ENCODE measurements at places on chromosomes 7 and 10.

GRCh38 chr10:89391907-89392756, at the start of gene IFIT1:
Gene IFIT1, plus strand, starts transcription at chr10:89392623. Its CDS starts 90 bp downstream, at chr10:89392713.
- peak; percentile 66 for DNase-seq

DNA sequence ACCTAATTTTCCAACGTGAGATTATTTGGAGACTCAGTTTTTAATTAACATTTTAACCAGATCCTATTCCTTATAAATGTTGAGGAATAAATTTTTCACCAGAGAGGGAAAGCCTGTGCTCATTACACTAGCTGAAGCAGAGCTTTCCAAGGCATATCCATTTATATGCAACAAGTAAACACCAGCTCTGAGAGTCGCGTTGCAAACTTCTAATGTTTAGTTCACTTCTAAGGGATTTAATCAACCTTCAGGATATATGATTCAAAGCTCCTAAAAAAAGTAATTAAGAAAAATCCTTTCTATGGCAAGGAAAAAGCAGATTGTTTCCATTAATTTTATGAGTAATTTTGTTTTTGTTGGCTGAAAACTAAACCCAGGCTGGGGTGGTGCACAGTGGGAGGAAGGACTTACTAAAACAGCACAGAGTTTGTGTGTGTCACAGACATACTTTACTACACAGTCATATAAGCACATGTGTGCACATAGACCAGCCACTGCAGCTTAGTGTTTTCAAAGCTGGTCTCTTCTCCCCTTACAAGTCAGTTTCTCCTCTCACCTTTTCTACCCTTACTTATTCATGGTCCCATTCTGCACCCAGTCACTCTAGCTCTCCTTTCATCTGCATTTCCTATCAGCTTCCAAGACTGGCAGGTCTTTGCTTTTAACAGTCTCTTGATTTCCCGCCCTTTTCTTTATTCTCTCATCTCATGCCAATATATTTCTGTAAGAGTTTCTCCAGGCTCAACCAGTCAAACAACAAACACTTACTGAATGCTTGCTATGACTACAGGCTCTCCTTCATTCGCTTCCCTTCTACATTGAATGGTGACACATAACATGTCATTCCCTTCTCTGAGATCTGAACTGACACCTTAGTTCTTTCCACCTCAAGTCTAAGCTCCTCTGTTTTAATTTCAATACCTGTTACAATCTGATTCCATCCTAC, 81.1 kb upstream of the FZD1 start:
- DNase-seq, result no peak

- no peak for DNase-seq
Measured at GRCh38 chr10:13816195-13816925, 229.6 kb downstream of the PRPF18 start.

- DNase-seq, result no peak
Measured at GRCh38 chr7:96740130-96740529, 30.5 kb upstream of the SEM1 start.

DNA sequence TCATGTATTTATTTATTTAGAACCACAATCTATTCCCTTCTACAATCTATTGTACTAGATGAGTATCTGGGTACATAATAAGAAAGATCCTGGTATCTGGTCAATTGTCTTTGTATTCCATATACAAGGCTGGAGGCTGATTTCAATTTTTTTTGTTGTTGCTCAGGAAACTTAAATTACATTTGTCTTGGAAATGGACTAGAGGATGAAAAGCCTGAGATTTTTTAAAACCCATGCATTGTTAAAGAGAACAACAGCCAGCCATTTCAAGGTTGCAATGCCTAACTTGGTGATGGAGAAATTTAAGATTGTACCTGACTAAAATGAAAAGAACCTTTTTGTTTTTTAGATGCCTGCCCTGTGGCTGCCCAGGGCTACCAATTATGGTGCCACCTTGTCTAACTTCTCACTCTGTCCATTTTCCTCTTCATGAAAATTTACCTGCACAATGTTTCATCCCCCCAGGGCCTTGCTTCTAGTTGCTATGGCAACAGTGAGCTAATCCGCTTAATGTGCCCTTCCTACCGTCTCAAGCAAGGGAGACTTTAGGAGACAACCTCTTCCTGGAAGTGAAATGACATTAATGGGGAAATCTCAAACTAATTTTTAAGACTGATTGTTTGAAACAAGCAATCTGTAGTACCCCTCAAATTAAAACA, 203.7 kb upstream of the PHYHIPL start:
- DNase-seq, result no peak

DNA sequence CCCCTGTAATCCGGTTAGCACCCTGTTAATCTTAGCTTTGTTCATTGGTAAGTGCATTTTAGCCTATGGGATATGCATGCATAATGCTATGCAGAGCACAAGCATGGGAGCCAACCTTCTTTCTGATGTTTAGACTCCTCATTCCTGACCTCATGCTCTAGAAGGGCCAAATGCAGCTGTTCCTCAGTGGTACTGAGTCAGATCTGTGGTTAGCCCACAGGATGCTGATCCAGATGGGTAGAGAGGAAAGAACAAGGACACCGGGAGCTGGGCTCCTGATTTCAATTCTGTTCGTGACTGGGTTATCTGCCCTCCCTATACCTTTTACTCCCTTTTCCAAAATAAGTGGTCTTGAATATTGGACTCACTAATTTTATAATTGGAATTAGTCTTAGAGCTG, 31.7 kb upstream of the C10orf90 start:
- DNase-seq, result no peak

DNA sequence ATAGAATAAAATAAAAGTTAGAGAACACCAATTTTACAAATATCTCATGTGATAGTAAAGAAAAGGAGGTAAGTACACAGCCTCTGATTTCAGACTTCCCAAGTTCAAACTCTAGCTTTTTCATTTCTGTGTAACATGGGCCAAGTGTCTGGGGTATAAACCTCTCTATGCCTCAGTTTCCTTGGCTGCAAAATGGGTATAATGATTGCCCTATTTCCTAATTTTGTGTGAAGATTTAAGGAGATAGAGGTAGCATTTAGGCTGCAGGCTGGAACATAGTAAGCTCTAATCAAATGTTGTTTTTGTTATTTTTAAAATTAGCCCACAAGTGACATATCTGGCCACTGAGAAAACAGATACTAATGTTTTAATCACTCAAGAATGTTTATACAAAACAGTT, 26.1 kb upstream of the EPC1 start:
- DNase-seq, result no peak

- no peak for DNase-seq
Measured at GRCh38 chr10:43228783-43229207, 38.1 kb downstream of the RASGEF1A start.

- DNase-seq, result no peak
Measured at GRCh38 chr10:49168171-49168540, 20.0 kb downstream of the TMEM273 start.

- no peak for DNase-seq
Measured at GRCh38 chr10:3857318-3857717, 72.3 kb upstream of the KLF6 start.

GRCh38 chr7:107118109-107118900, 50.5 kb upstream of the HBP1 start:
- DNase-seq, result no peak

DNA sequence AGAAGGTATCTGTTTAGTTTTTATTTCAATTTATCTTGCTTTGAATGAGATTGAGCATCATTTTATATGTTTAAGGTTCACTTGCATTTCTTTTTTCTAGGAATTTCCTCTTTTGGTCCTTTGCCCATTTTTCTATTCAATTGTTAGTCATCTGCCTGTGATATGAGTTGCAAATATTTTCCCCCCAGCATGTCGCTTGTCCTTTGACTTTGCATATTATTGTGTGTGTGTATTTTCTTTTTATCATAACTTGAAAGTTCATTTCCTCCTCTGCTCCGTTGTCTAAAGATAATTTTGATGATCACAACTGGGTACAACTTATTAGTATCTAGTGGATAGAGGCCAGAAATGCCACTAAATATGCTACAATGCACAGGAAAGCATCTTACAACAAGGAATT, 132.7 kb upstream of the MDFIC start:
- no peak for DNase-seq

DNA sequence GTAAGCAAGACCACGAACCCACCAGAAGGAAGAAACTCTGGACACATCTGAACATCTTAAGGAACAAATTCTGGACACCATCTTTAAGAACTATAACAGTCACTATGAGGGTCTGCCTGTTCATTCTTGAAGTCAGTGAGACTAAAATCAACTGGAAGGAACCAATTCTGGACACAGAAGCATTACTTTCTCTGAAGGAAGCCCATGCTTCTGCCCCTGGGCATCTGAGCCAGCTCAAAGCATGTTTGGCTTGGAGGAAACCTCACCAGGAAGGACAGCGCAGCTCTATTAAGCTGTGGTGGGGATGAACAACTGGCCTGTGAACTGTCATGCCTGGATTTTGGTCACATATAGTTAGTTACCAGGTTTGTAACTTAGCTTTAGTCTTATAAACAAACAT, 132.4 kb upstream of the GDF10 start:
- DNase-seq, result no peak

DNA sequence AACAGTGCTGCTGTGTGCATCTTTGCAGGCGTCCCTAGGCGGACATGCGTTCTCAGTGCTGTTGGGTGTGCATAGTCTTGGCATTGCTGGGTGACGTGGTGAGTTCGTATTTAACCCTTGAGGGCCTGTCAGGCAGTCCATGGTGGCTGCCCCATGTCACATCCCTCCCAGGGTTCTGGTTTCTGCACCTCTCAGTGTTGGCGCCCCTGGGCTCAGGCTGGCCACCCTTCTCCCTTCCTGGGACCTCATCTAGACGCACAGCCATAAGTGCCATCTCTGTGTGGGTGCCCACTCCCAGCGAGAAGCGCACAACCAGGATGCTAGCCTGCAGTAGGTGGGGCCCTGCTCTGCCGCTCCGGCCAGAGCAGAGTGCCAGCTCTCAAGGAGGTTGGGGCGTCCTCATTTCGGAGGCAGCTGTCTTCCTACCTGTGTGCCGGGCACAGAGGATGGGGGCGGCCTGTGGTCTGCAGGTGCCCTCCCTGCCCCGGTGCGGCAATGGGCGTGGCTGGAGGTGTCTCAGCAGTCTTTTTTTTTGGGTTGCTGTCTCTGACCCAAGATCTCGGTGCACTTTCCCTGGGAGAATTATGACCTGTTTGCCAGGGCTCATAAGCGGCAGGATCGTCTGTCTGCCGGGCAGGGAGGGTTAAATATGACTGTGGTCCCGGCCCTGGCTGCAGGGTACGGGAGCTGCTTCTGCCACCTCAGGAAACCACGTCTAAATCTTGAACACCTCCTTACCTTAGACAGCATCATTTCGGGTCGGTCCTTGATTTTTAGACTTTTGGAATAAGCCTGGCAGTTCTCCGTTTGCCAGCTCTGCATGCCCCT, 6.5 kb downstream of the INPP5A start:
- peak; percentile 65 for DNase-seq

DNA sequence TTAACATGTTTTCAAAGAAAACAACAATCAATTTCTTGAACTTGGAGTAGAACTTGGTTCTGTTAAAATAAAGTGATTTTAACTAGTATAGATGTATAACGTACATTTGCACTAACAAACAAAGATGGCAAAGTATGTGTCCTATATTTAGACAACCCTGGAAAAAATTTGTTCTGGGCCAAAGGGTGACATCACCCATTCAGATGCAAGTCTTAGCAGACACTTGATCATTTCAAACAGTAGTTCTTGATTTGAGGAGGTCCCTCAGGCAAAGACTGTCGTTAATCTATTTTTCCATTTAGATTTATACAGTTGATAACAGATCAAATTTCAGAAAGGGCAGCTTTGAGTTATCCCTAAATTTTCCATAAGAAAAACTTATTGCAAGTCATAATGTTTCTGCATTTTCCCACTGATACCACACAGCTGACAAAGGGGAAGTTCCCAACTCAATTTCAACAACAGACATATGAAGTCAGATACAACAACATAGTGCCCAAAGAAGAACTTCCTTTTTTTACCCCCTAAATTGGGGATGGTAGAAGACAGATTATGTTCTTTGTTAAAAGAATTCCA, 5.2 kb downstream of the NMT2 start:
- DNase-seq, result no peak

GRCh38 chr7:109044691-109045090, 475.0 kb downstream of the DNAJB9 start:
- no peak for DNase-seq

GRCh38 chr10:55183993-55184392, 383.0 kb upstream of the PCDH15 start:
- no peak for DNase-seq

DNA sequence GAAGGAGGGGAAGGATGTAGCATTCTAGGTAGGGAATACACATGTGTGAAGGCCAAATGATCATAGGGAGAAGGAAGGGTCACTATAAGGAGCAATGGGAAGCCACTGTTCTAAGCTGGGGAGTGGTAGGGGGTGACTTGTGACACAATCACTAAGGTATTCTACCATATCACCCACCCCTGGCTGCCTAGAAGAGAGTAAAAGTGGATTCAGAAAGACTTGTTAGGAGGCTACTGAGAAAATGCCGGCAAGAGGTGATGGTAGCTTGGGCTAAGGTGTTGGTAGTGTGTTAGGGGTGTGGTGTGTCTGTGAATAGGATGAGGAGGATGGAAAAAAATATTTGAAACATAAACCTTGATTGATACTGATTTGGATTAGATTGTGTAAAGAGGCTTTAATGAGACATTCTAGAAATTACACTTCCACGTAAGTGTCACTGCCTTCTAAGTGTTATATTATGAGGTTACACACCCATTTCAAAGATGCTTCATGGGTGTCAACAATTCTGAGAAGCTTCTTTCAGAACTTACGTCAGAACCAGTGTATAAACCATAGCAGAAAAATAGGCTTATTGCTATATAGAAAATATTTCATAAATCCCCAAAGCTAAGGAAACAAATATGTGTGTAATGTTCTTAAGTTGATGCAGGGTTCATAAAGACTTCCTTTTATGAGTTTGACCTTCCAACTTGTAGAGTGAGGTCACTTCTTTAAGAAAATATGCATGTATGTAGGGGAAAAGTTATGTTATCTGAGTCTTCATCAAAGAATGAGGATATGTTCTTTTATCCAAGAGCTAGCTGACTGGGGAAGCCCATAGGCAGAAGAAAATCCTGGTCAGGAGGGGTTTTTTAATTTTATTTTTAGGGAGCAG, 5.6 kb upstream of the BPGM start:
- no peak for DNase-seq

GRCh38 chr10:118581340-118581739, 14.1 kb downstream of the PRLHR start:
- no peak for DNase-seq

- no peak for DNase-seq
Measured at GRCh38 chr7:31512166-31512565, 1.7 kb upstream of the ITPRID1 start.

DNA sequence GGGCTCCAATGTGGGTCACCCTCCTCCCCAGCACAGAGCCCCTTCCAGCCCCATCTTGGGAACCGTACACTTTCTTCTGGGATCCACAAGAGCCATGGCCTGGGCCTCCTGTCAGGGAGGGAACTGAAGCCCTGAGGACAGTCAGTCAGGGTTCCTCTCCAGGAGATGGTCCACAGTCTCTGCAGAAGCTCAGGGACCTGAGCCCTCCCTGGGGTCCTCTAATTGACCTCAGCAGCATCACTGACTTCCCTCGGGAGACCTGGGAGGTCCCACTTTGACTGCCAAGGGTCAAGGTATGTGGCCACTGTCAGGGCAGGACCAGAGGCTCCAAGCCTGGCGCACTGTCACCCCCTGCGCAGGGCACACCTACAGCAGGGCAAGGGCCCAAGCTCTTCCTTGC, 32.3 kb downstream of the NOD1 start:
- no peak for DNase-seq

- DNase-seq, result no peak
Measured at GRCh38 chr10:76192694-76193320, 761.4 kb downstream of the LRMDA start.

GRCh38 chr7:144830811-144831210, 5.0 kb downstream of the TPK1 start:
- no peak for DNase-seq

GRCh38 chr7:116365797-116366196, 133.7 kb upstream of the CAV2 start:
- DNase-seq, result no peak

All from CD4-positive, alpha-beta T cell treated with Interleukin-6 for 4 hours (primary cell).